Stimulated activated CD4-positive, alpha-beta T cell treated with anti-CD3 and anti-CD28 coated beads, Interleukin-2, amount 100 ng/mL, for 48 hours (primary cell): ENCODE measurements at places on chromosomes 6 and 20.

GRCh38 chr20:33852626-33853506 is 41.7 kb downstream of the CHMP4B start:
- DNase-seq, result no peak

GRCh38 chr20:62015540-62016288 is 50.0 kb downstream of the TAF4 start:
- no peak for DNase-seq

- DNase-seq, result no peak
Observed at GRCh38 chr20:48706116-48706656, 121.6 kb downstream of the PREX1 start.

DNA sequence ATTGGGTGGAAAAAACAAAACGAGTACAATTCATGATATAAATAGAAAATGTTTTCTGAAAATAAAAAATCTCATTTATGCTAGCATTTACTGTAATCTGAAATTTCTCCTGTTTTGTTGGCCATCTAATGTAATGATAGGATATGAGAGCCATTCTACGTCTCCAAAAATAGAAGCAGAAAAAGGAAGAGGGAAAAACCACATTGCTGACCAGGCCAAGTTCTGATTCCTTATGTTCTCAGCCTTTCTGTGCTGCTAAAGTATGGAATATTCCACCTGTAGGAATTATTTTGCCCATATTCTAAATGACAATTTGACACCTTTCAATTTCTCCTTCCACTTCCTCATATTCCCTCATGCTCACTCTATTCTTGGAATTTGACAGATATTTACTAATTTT is 110.2 kb downstream of the TBXT start:
- no peak for DNase-seq

- DNase-seq, result no peak
Observed at GRCh38 chr20:43583982-43584432, 6.7 kb upstream of the IFT52 start.

GRCh38 chr20:3247638-3248037 is 8.6 kb upstream of the SLC4A11 start:
- no peak for DNase-seq

DNA sequence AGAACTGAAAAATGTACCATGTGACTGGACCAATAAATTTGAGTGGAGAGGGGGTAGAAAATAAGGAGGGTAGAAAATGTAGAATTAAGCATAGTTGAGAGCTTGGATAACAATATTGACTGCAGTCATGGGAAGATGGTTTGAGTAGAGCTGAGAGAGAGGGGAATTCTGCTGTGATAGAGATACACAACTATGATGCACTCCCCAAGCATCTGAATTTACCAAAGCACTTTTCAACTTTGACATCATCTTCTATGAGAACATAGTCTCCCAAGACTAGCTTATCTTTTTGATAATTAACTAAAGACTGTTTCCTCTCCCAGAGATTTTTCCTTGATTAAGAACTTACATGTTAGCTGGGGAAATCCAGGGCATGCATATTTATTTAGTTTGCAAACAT is 103.1 kb downstream of the TNFRSF21 start:
- no peak for DNase-seq

- DNase-seq, result no peak
Observed at GRCh38 chr6:164133095-164133494, 718.6 kb downstream of the QKI start.

DNA sequence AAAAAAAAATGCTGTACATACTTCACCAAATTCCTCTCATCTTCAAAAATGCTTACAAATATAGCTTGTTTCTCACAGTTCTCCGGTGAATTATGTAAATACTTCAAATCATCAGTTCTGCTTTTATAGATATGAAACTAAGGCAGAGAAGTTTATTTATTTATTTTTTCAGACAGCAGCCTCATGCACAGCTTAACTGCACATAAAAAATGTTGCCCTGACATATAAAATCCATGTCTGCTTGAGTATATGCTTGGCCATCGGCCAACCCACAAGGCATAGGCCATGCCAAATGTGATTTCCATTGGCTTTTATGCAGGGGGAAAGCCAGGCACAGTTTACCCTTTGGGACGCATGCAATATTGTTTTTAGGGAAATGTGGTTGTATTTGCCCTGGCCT is 57.3 kb upstream of the PHACTR2 start:
- no peak for DNase-seq

- DNase-seq, result peak; percentile 56
Observed at GRCh38 chr20:2387180-2387577, 6.5 kb downstream of the TGM6 start.

DNA sequence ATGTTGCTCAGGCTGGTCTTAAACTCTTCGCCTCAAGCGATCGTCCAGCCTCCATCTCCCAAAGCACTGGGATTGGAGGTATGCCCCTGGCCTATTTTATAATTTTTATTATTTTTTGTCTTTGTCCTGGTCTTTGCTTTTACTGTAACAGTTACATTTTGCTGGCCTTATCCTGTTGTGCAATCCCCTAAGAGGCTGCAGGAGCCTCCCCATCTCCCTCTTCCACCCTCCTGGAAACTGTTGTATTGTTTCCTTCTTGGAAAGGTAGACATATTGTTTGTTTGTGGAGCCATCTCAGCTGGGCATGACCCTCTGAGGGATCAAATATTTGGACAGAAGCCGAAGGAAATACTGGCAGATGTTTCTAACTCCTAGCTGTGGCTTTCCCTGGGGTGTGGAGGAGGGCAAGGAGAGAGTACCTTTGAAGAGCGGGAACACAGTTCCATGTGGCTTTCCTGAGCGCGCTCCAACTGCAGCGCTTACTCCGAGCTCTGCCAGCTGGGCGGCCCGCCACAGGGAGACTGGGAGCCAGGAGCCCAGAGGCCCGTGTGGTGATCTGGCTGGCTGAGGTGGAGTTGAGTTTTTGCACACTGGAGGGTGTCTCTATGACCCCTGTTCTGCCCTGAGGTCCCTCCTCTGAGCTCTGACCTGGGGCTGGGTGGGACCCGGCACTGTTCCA is 4.9 kb downstream of the MAPK13 start:
- DNase-seq, result no peak

GRCh38 chr6:30748851-30749540 is 4.6 kb upstream of the IER3 start:
- no peak for DNase-seq

- DNase-seq, result no peak
Observed at GRCh38 chr6:8829796-8830195, 394.5 kb upstream of the SLC35B3 start.

DNA sequence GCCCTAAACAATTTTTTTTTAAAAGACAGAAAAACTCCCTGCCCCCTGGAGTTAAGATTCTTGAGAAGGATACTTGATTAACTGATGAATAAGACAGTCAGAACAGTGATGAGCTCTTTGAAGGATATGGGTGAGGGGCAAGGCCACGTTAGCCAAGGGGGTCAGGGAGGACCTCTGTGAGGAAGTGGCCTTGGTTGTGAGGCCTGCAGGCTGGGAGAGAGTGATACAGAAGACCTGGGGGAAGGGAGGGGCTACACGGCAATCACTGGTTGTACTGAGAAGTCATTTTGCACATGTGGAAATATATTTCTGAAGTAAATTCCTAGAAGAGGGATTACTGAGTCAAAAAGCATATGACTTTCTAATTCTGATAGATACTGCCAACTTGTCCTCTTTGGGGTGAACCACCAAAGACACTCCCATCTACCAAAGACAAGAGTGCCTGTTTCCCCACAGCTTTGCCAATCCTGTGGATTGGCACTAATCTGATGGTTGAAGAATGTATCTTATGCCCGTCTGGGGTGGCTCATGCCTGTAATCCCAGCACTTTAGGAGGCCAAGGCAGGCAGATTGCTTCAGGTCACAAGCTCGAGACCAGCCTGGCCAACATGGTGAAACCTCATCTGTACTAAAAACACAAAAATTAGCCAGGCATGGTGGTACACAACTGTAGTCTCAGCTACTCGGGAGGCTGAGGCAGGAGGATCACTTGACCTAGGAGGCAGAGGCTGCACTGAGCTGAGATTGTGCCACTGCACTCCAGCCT is 22.3 kb upstream of the BCAS4 start:
- DNase-seq, result no peak

- DNase-seq, result no peak
Observed at GRCh38 chr20:46501337-46501942, 11.9 kb downstream of the ZNF334 start.

DNA sequence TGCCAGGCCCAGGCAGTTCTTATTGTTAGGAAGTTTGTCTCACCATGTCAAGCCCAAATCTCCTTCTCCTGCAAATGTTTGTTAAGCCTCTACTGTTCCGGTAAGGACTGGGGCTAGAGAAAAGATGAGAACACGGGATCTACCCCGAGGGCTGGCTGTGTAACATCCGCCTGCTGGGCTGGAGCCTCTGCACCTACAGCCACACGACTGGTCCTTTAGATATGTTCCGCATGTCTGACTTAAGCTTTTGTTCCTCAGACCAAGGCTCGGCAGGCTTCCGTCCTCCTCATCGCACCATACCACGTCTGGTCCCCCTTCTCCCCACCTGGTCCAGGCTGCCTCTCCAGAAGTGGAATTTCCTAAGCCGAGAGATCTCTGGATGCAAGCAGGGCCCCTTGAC is 2.6 kb downstream of the GHRH start:
- no peak for DNase-seq

DNA sequence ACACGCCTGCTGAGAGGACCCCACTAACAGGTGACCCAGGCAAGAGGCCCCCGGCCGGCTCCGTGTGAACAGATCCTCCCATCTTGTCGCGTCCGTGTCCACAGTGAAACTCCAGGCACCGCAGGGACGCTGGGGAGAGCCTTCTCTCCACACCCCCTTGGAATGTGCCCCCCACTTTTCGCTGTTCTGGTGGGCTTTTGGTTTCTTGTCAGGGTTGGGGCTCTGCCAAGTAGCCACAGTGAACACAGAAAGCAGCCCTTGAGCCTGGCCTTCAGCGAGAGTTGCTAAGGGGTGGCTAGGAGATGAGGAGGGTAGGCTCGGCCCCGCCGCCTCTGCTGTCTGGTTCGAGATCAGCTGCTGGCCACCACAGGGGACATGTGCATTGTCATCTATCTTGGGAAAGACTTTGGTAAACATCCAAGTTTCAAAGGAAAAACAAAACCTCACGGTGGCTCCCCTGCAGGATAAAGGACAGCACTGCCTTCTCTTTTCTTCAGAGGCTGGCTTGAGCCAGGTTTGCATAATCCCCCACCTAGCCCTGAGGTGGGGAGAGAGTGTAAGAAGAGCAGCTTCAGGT is 22.7 kb downstream of the SYNDIG1 start:
- no peak for DNase-seq

DNA sequence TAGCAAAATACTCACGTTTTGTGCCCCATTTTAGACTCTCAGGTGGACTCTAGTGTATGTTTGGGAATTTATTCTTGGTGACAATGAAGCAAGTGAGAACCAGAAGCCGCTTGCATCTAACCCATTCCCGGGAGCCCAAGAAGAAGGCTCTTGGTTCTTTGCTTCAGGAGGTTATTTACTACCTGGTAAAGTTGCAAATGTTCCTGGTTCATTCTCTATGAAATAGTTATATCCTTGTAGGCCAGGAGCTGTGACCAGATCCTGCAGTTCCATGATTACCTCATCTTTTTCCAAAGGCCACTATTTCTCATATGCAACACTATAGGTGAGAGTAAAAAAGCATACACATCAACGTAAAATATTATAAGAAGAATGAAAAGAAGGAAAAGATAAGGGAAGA is 60.9 kb upstream of the FABP7 start:
- no peak for DNase-seq

DNA sequence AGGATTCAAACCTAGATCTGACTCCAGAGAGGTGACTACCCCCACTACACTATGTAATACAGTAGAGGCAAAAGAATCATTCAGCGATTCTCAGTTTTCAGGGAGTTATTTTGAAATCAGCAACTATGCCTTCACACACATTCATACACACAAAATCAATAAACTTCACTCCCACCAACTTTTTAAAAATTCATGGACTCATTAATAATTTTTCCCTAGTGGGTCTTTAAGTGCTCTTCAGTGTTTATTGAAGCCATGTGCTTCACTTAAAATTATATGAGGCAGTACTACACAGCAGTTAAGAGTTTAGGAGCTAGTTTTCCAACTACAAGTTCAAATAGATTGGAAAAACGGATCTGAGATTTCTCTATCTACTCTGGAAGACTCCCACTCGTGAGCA is 452.7 kb upstream of the ADGRB3 start:
- no peak for DNase-seq

- DNase-seq, result no peak
Observed at GRCh38 chr20:44587035-44587980, 4.9 kb downstream of the PKIG start.

DNA sequence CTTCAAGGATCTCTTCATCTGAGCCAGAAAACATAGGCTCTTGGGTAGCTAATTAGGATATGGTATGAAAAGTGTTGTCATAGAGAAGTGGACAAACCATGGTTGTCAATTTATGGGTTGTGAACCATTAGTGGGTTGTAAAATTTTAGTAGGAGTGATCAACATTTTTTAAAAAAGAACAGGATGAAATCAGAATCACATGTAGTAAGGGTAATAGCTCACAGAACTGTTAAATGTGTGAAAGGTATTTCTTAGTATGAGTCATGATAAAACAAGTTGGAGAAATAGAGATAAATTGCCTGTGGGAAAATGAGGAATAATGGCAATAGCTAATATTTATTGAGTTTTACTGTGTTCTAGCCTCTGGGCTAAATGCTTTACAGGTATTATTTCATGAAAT is 113.4 kb downstream of the MAP3K4 start:
- no peak for DNase-seq

DNA sequence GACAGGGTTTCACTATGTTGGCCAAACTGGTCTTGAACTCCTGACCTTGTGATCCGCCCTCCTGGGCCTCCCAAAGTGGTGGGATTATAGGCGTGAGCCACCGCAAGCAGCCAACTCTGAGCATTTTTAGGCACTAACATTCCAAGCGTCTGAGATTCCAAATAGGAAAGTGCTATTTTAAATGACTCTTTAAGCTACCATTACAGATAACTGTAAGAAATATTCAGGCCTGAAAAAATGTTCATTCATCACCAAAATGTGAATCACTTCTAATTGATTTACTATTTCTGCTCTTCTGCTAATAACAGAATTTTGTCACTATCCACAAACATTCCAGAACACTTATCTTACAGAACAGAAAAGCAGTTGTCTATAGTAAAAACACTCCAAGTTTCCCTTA is 106.5 kb downstream of the BACH2 start:
- no peak for DNase-seq

DNA sequence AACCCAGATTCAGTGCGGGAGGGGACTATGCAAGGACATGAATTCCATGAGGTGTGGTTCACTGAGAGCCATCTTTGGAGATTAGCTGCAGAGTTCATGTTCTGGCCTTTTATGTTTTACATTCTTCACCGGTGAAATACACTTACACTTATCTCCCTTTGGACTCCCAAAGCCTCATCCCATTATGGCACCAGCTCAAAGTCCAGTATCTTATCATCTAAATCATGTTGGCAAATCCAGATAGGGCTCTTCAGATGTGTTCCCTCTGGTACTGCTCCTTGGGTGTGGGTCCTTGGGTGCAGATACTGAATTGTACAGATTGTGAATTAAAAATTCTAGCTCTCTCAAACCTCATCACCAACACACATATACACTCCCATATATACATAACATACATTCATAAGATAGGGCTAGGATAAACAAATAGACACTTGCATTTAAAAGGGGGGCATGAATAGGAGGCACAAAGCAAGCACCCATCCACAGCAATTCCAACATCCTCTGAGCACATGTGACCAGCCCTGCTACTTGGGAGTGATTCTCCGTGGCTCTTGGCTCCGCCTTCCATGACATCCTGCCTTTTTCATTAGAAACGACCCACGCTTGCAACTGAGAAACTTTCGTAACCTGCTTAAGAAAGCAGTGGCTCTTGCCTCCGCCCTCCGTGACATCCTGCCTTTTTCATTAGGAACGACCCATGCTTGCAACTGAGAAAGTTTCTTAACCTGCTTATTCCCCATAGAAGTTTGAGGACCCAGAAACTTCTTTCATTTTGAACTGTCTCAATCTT is 53.6 kb upstream of the LRRC1 start:
- peak; percentile 16 for DNase-seq

GRCh38 chr6:139927742-139928305 is 553.4 kb upstream of the CITED2 start:
- no peak for DNase-seq
